Fibroblast of skin of right biceps (primary cell): ENCODE measurements at places on chromosomes 12 and 14.
A peak's percentile ranks its signal among the peaks of the same experiment; 100 is the strongest.

GRCh38 chr12:132761032-132761920, at the start of gene ANKLE2:
Gene ANKLE2 (minus strand): TSS chr12:132761832. CDS start chr12:132761798, 34 bp downstream.
- DNase-seq, result peak; percentile 80

GRCh38 chr14:87171141-87171540, 821.8 kb downstream of the GALC start:
- peak; percentile 49 for DNase-seq

GRCh38 chr14:104705340-104706047, 16.1 kb downstream of the INF2 start:
- no peak for DNase-seq

GRCh38 chr12:94954029-94954685, 49.3 kb downstream of the NDUFA12 start:
- peak; percentile 20 for DNase-seq

- DNase-seq, result no peak
These were observed 33.4 kb upstream of the ERGIC2 start for GRCh38 chr12:29414368-29414767.

DNA sequence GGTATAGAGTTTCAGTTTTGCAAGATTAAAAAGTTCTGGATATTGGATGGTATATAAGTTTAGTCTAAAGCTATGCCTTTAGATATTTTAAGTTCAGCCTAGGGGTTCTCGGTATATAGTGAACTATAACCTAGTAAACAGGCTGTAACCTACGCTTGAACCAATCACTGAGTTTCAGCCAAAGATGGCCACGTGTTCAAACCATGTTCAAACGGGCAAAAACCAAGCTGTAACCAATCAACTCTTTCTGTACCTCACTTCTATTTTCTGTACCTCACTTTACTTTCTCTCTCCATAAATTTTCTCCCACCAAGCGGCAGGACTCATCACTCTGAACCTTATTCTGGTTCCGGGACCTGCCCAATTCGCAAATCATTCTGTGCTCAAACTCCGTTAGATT, 1.4 kb downstream of the TMBIM4 start:
- no peak for DNase-seq

- DNase-seq, result no peak
These were observed 503.5 kb downstream of the PCNX1 start for GRCh38 chr14:71410578-71411284.

GRCh38 chr14:95515080-95515489, 1.4 kb downstream of the SYNE3 start:
- peak; percentile 53 for DNase-seq

DNA sequence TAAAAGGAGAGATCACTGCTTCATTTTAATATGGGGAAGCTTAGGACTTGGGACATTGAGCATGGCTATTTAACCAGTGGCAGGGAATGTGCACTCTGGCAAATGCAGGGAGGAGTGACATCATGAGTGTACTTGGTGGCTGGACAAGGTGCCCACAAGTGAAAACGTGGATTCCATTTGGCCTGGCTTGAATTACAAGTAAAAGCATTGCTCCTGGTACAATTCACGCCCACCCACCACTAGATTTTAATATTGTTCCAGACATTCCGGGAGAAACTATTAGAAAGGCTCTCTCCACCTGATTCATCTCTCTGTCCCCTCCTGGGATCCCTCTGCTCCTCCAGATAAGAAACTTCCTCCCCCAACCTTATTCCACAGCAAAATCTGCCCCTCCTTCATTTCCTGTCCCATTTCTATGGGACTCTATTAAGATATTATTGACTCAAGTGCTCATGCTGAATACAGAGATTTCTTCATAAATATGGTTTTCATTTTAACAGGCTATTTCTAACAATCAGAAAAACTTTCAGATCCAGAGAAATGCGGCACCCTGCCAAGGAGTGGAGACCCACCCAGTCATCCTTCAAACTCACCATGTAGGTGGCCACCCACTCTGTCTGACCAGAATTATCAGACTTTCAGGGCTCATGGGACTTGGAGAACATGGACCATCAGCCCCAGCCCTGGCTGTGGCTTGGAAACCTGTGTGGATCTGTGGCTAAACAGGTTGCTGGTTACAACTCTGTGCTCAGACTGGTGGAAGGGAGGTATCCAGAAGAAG, 43.2 kb downstream of the SSPN start:
- DNase-seq, result peak; percentile 68

- peak; percentile 77 for DNase-seq
These were observed at the start of gene WSB2 for GRCh38 chr12:118061011-118061872. Gene WSB2 (minus strand): TSS chr12:118061179. CDS start chr12:118061048, 131 bp downstream.

DNA sequence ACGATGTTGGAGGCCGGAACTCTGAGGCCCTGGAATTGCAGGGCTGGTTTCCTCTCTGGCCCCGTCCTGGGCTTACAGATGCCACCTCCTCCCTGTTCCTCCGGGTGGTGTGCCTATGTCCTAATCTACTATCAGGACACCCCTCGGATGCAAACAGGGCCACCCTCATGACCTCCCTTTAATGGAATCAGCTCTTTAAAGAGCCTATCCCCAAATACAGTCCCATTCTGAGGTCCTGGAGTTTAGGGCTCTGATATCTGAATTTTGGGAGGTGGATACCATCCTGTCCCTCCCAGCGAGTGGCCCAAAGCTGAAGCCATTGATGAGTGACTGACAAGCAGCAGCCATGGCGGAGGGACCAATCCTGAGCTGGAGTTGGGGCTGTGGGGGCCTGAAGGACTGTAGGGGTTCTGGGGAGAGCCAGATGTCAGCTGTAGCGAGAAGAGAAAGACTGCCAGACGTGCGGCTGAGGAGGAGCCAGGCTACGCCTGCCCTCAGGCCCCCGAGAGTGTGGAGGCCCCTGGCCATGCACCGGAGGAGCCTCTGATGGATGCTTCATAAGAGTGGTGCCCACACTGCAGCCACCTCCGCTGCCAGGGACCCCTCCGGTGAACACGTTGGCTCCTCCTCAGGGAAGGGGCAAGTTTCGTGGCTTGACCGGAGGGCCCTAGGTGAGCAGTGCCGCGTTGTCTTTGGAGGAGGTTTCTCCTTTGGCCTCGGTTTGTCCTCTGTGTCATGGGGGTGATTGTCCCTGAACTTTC, 100.2 kb downstream of the KIF26A start:
- DNase-seq, result no peak

GRCh38 chr14:30443368-30444007, 115.5 kb upstream of the G2E3 start:
- peak; percentile 29 for DNase-seq

DNA sequence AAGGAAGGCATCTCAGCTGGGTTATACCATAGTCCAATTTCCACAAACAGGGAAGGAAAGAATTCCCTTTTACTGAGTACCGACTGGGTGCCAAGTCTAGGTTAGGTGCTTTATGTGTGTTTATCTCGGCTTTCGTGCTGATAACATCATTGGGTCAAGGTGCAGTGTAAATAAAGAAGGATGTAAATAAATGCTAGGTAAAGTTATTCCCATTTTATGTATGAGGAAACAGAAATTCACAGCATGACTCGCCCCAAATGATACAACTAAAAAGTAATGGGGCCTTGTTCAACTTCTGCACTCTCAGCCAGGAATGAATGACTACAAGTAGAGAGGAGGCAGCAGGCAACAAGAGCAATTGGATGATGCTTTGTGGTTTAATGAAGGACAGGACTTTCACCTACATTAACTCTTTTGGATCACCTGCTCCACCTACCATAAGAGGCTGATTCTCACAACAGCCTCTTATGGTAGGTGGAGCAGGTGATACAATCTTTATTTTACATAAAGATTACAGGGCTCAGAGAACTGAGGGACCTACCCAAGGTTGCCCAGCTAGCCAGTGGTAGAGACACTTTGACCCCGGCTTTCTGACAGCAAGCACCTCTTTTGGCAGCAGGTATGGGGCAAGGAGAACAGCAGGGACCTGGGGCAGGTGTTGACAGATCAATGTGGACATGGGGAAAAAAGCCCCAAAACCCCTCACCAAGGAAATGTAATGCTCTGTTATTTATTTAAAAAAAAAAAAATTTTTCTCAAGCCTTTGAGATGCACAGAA, 213.4 kb upstream of the NUDT4 start:
- peak; percentile 36 for DNase-seq

DNA sequence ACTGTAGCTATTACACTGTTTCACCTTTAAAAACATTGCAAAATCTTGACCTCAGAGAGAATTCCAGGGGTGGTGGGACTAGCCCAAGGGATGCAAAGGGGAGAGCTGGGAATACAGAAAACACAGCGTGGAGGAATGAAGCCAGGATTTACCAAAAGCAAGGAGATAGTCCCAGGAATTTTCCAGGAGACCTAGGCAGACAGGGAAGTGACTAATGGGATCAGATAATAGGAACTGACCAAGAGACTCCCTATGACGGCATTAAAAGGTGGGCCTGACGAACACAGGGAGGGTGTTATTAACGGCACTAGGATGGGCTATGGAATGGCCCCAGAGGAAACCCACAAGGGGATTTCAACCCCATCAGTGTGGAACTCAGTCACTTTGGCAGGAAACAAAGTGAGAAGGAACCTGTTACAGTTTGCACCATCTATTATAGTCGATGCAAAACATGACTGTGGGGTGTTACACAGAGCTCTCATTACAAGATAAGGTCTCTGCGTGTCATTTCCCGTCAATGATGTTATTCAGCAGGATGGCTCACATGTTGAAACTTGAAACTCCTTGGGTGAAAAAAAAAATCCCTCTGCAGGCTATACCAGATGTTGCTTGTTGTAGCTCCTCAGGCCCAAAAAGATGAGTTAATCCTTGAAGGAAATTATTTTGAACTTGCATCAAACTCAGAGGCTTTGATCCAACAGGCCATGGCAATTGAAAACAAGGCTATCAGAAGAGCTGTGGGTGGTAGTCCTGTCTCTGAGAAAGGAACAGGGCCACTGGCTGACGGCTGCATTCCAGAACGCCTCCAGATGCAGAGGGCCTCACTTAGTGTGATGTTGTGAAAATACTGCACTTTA, 58.7 kb downstream of the DRAM1 start:
- peak; percentile 94 for DNase-seq

DNA sequence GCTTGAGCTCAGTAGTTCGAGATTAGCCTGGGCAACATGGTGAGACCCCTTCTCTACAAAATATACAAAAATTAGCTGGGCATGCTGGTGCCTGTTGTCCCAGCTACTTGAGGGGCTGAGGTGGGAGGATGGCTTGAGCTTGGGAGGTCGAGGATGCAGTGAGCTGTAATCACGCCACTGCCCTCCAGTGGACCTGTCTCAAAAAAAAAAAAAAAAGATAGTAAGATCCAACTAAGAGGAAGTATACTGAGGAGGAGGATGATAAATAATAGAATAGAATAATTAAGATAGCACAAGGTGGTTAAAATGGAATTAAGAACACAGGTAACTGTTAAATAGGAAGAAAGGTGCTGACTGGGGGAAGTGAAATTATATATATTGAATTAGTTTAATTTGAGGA, 37.0 kb upstream of the BAZ1A start:
- DNase-seq, result no peak

DNA sequence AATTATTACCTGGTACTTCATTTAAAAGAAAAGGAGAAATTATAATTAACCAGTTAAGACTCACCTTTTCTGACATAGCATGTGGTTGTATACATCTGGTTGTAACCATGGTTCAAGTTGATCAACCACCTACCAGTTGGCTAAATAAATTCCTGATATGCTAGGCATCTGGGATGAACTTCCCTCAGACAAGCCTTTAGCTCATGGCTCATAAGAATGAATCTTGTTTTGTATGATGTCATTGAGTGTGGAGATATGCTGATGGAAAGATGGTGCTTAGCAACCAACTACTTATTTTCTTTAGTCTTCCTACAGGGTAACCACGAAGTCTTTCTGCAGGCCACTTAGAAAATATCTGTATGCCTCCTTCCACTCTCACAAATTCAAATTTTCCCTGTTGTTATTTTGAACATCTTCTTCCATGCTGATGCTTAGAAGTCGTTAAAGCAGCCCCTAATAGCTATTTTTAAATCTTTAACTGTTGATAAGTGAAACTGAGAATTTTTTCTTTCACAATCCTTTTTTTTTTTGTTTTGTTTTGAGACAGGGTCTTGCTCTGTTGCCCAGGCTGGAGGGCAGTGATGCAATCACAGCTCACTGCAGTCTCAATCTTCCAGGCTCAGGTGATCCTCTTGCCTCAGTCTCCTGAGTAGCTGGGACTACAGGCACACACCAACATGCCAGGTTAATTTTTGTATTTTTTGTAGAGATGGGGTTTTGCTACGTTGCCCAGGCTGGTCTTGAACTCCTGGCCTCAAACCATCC, 51.9 kb upstream of the PTHLH start:
- peak; percentile 93 for DNase-seq

- no peak for DNase-seq
These were observed 25.2 kb downstream of the SPRING1 start for GRCh38 chr12:116712458-116713303.

- peak; percentile 75 for DNase-seq
These were observed 397.6 kb downstream of the NUAK1 start for GRCh38 chr12:105740970-105741725.

GRCh38 chr12:47791351-47791746, 18.3 kb downstream of the SLC48A1 start:
- DNase-seq, result no peak

DNA sequence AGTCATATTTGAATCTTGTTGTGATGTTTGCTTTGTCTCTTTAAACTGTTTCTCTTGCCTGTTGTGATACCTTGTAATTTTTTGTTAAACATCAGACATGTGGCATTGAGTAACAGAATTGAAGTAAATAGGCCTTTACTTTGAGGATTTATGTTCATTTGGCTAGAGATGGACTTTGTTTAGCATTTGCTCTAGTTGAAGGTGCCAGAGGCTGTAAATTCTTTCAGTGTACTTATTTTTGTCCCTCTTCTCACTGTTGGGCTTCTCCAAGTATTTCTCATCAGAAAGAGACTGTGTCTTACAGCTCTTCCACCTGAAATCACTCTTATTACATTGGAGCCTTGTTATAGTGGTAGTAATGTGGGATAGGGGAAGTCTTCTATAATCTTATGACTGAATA, 175.8 kb downstream of the LRFN5 start:
- DNase-seq, result no peak

- DNase-seq, result no peak
These were observed 11.2 kb upstream of the PLD4 start for GRCh38 chr14:104913435-104913834.

DNA sequence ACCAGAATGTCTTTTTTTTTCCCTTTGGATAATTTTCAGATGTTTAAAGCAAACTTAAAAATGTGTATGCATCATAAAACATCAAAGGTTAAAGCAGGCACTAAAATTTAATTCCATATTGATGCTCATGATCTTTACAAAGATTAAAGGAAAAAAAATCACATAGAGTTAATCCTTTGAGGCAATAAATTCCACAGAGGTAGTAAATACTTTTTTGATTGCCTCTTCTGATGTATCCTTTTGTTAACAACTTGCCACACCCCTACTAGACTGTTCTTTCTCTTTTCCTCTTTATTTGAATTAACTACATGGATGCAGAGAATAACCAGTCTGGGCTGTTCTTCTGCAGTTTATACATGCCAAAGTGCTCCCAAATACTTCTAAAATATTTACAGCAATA, 45.2 kb upstream of the KCNJ8 start:
- DNase-seq, result no peak
